ENCODE measurements at places on chromosomes 7 and 10. TPM values are rescaled to one million over a fixed set of nuclear protein-coding genes. Genes with fewer than 3 reads are reported as not detected.

LRRC4 gene
- 0.35 TPM for total RNA-seq

CDHR1 gene
- total RNA-seq = 1.8 TPM

FAM53B gene
- total RNA-seq = 17.3 TPM

LRRC18 gene
- not detected for total RNA-seq

FEZF1 gene
- total RNA-seq = not detected

ZNF239 gene
- total RNA-seq = 2.1 TPM

PLAC9 gene
- total RNA-seq = not detected

PRKCQ gene
- total RNA-seq = 8.0 TPM

PRLHR gene
- not detected for total RNA-seq

NUDT5 gene
- total RNA-seq = 114 TPM

ACHE gene
- 0.10 TPM for total RNA-seq

TMEM184A gene
- 1.1 TPM for total RNA-seq

FGL2 gene
- total RNA-seq = not detected

TMEM225B gene
- total RNA-seq = 0.25 TPM

OPN4 gene
- not detected for total RNA-seq

SORBS1 gene
- total RNA-seq = 0.74 TPM

CNTNAP2 gene
- total RNA-seq = 0.17 TPM

GDF2 gene
- not detected for total RNA-seq

PPP1R9A gene
- total RNA-seq = not detected

JAZF1 gene
- total RNA-seq = 3.9 TPM

DGKI gene
- not detected for total RNA-seq

MORN4 gene
- total RNA-seq = 9.7 TPM

ACBD7 gene
- 0.20 TPM for total RNA-seq

TRPV6 gene
- total RNA-seq = 0.24 TPM

LGI1 gene
- not detected for total RNA-seq

TRIM56 gene
- total RNA-seq = 14.6 TPM

GPR85 gene
- total RNA-seq = 0.63 TPM

PNLIPRP3 gene
- total RNA-seq = 13.4 TPM

THNSL1 gene
- total RNA-seq = 3.1 TPM

HELLS gene
- 75.3 TPM for total RNA-seq

DIP2C gene
- 4.7 TPM for total RNA-seq

CALCR gene
- total RNA-seq = not detected

NACAD gene
- 4.4 TPM for total RNA-seq

MMP21 gene
- not detected for total RNA-seq

CALHM3 gene
- total RNA-seq = not detected

SLC26A3 gene
- not detected for total RNA-seq

SYT15B gene
- total RNA-seq = not detected

STOX1 gene
- total RNA-seq = 0.17 TPM

INSYN2A gene
- not detected for total RNA-seq

MSMB gene
- not detected for total RNA-seq

ANXA8L1 gene
- total RNA-seq = 176 TPM

ATXN7L1 gene
- 5.5 TPM for total RNA-seq

TFAM gene
- 51.5 TPM for total RNA-seq

Data from foreskin keratinocyte (primary cell).